Stomach (tissue), 19 donors: ENCODE measurements at places on chromosomes 12 and 14. TPM values are rescaled to one million over a fixed set of nuclear protein-coding genes. Genes with fewer than 3 reads are reported as not detected.

SRP54 gene
- polyA plus RNA-seq: 27.4 TPM

THTPA gene
- polyA plus RNA-seq: 15.9 TPM

SLC38A4 gene
- 1.2 TPM for polyA plus RNA-seq

RD3L gene
- not detected for polyA plus RNA-seq

TOMM20L gene
- not detected for polyA plus RNA-seq

CELA1 gene
- not detected for polyA plus RNA-seq

ORAI1 gene
- 5.5 TPM for polyA plus RNA-seq
